ENCODE measurements at places on chromosomes 7 and 10. TPM values are rescaled to one million over a fixed set of nuclear protein-coding genes. Genes with fewer than 3 reads are reported as not detected.
A peak's percentile ranks its signal among the peaks of the same experiment; 100 is the strongest.

Gene CTBP2
- 0.17 TPM for total RNA-seq

Gene ZNF32
- 19.5 TPM for total RNA-seq

Gene BMPER
- not detected for total RNA-seq

DNA sequence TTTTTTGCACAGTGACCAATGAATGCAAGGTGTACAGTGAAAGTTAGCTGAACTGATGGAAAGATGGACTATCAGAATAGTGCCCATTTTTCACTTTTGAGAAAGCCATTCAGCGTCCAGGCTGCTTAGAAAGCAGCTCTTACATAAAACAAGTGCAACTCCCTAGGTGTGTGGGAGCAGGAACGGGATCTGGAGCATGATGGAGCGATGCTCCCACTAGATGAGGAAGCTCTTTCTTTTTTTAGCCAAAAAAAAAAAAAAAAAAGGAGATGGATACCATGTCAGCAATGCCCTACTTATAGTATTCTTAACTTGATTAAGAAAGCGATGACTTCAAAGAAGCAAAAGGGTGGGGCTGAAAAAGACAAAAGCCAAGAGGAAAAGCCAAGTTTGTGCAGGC is 925.5 kb downstream of the GATA3 start:
- no peak for DNase-seq

DNA sequence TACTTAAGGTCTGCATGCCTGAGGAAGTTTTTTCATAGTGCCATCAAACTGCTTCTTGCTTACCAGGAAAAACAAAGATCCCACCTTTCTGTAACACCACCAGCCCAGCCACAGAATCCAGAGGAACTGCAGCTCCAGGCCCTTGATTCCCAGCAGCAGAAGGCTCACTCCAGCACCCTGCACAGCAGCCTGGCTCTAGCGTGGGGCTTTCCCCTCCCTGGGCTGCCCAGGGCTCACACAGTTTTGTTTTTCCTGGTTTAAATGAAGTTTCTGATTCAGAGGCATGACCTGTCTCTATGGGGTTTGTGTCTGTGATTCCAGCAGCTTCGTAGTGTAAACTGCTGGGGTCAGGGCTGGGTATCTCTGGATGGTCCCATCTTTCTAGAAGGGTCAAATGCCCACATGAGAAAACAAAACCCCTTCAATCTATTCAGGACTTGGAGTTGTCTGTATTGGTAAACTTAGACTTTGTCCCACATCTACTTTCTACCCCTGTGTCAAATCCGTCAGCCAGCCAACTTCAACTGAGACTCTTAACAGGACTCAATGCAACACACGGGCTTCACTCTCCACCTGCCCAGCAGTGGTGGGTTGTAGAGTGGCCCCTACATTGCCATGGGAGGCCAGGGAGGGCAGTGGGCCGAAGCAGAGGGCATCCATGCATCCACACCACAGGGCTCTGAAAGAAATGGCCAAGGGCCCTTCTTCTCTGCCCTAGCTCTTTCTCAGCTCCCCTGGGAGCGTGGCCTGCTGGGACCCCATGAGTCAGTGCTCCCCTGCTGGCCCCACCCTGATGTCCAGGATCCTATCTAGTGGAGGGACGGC is 73.6 kb downstream of the ATXN7L1 start:
- no peak for DNase-seq

GRCh38 chr10:101214446-101215396 is 14.5 kb downstream of the LBX1 start:
- DNase-seq: peak; percentile 80

- no peak for DNase-seq
These were observed 909.2 kb upstream of the AUTS2 start for GRCh38 chr7:68689087-68689433.

- DNase-seq: no peak
These were observed 12.5 kb downstream of the DYNC2I1 start for GRCh38 chr7:158868764-158869410.

DNA sequence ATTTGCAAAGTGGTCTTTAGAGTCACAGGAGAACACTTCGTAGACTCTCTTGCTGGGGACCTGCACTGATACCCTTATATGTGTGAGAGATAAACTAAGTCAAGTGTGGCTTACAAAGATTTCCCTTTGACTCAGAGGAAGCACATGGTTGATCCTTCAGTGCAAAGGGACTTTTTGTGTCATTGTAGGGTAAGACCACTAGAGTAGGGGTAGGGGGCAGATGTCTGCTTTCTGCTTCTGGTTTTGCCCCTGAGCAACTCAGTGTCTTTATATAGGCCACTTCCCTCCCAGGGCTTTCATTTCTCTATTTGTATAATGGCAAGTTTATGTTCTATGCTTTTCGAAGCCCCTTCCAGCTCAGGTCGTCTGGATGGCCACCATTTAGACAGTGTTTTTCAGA is 281.7 kb downstream of the SORCS3 start:
- DNase-seq: no peak

- DNase-seq: no peak
These were observed 588.6 kb downstream of the DNAJB9 start for GRCh38 chr7:109158246-109158645.
